ENCODE measurements at places on chromosomes 7 and 10.

DNA sequence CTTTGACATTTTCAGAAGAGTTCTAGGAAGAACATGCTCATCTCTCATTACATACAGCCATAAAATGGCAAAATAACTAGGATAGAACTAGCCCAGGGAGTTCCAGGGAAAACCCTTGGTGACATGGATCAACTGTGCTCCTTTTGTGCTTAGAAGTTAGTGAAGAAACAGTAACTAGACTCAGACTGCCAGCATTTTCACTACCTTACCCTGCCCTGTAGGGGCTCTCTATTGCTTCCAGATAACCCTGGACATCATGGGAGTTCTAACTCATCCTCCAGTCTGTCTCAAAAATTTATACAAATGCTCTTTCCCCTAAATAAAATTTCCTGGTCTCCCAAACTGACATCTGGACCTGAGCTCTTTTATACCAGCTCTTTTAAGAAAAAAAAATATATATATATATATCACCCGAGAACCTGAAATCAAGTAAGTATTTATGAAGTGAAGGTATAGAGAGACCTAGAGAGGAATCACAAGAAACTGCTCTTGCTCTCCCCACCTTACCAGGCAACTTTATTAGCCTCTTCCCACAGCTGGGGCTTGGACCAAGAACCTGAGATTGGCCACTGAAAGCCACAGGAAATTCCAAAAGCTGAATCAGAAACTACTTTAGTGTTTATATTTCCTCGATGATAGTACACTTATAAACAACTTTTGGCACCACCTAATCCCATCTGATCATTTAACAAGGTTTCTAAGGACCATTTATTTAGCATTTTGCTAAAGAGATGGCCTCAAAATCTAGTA, 101.4 kb downstream of the RELN start:
- DNase-seq, result no peak

DNA sequence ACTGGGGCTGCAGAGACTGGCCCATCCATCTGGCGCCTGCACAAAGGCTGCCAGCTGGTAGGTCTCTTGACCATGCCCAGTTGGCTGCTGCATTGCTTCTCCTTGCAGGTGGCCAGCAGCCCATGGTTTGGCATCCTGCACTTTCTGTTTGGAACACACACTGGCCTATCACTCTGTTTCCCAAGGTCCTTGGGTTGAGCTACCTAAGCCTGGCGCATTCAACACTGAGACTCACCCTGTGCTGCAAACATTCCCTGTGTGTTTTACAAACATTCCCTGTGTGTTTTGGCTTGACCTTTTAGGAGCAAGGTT, 55.5 kb downstream of the TACR2 start:
- no peak for DNase-seq

DNA sequence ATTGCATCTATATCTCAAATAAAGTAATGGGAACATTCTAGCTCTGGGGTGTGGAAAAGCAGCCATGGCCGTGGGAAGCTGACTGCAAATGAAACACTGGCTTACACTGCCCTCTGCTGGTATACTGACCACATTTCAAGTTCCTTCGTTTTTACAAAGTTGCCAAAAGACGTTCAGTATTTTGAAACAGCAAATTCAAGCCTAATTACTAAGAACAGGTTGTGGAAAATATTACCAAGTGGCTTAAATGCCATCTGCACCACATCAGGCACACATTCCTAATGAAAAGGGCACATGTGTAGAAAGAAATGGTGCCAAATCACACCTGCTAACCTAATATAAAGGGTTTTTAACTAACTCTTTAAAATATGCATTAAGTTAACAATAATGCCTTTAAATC, 83.9 kb downstream of the JAZF1 start:
- peak; percentile 20 for DNase-seq

GRCh38 chr7:106282390-106282789, 2.4 kb downstream of the NAMPT start:
- DNase-seq, result no peak

GRCh38 chr7:75689246-75690099, 49.3 kb downstream of the HIP1 start:
- DNase-seq, result no peak

GRCh38 chr7:7181519-7182155, 707 bp upstream of the C1GALT1 start:
- DNase-seq, result peak; percentile 18

DNA sequence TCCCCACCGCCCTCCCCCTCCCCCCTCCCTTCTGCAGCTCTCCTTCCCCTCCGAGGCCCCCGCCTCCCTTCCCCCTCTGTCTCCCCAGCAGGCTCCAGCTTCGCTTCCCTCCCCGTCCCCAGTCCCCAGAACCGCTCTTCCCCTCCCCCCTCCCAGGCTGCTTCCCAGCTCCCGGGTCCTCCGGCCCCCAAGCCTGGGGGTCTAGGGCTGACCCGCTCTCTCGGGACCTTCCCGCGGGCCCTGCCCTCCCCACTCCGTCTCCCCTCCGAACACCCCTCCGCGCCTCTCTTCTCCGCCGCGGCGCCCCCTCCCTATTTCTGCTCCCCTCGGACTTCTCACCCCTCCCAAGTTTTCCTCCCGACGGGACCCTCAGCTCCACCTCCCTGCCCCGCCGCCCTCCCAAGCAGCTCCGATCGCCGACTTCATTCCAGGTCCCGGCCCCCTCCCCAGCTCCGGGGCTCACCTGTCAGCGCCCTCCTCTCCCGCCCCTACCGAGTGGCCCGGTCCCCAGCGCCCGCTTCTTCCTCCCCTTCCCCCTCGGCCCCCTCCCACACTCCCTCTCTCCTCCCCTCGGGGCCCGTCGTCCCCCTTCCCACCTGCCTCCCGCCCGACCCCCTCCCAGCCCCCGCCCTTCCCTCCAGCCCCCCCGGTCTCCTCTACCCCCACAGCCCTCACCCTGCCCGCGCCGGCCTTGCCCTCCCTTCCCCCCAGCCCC, 990 bp downstream of the ZNF467 start:
- DNase-seq, result peak; percentile 28
